WTC11 (cell line): ENCODE measurements at places on chromosomes 1 and 21. TPM values are rescaled to one million over a fixed set of nuclear protein-coding genes. Genes with fewer than 3 reads are reported as not detected.

DNA sequence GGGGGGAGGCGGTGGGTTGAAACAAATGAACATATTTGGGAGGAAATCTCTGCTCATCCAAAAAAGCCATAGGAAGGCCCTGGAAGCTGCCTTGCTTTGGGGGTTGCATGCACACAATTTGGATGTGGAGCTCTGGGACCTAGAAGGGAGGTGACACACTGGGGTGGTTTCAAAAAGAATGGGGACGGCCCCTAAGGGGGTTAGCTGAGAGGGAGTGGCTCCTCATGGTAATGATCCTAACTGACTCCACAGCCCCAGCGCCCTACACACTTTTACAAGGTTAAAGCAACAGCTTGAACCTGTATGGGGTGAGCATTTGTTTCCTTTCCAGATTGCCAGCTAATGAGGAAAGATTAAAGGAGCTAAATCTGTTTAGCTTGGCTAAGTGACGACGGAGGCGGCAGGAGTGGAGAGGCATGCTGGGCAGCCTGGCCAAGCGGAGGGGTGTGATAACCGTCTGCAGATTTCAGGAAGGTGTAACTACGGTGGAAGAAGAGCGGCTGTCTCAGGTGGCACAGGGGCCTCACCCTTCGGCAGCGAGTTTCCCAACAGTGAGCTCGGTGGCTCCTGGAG is 107.3 kb downstream of the RNF220 start:
- no peaks in the 10 kb centered on the region for H3K36me3 ChIP-seq
- peak overlapping the region; percentile 38; the same call in 1 of the 2 replicates for H3K27ac ChIP-seq
- H3K27me3 ChIP-seq, result peaks cover 11% of the 10 kb centered on the region; the same call in 1 of the 2 replicates
- peaks cover 45% of the 10 kb centered on the region for H3K4me1 ChIP-seq
- no peak for DNase-seq

The VWA5B1 gene
- 1.1 to 1.5 TPM (median 1.4 TPM) in 3 replicates for total RNA-seq

The SH2D1B gene
- total RNA-seq, result not detected in 3 replicates

The GUCA2A gene
- not detected in 3 replicates for total RNA-seq

DNA sequence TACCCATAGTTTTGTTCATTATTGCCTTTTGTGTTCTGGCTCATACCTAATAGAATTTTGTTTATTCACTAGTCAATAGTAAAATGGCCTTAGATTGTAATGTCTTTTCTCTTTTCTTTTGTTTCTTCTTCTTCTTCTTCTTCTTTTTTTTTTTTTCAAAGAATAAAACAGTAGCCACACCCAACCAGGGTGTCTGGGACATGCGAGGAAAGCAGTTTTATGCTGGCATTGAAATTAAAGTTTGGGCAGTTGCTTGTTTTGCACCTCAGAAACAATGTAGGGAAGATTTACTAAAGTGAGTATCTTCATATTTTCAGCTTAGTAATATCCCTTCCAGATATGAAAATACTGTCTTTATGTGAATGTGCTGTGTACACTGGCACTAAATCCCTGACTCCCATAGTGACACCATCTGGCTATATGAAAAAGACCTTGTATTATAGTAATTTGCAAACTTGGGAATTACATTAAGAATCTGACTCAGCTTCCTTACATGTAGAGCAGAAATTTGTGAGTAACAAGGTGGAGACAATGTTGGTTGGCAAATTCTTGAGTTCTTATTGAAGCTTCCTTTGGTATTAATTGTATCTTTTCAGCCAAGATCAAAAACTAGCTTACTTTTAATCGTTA is 24.6 kb downstream of the AGO4 start:
- no peak for DNase-seq
- H3K36me3 ChIP-seq, result peaks cover 31% of the 10 kb centered on the region
- no peaks in the 10 kb centered on the region for H3K27me3 ChIP-seq
- no peak overlapping the region for H3K4me3 ChIP-seq
- H3K4me1 ChIP-seq, result peaks cover 3% of the 10 kb centered on the region; the same call in 1 of the 2 replicates

GRCh38 chr1:153100245-153100644 is 5.9 kb upstream of the SPRR2E start:
- no peak overlapping the region for H3K27ac ChIP-seq
- H3K36me3 ChIP-seq, result no peaks in the 10 kb centered on the region
- DNase-seq, result no peak
- H3K27me3 ChIP-seq, result no peaks in the 10 kb centered on the region
- H3K4me3 ChIP-seq, result no peak overlapping the region
- H3K4me1 ChIP-seq, result no peaks in the 10 kb centered on the region

The WRAP73 gene
- total RNA-seq, result 33.8 to 39.2 TPM (median 34.7 TPM) in 3 replicates
